H4 (cell line): ENCODE measurements at places on chromosomes 3 and 15. TPM values are rescaled to one million over a fixed set of nuclear protein-coding genes. Genes with fewer than 3 reads are reported as not detected.

DNA sequence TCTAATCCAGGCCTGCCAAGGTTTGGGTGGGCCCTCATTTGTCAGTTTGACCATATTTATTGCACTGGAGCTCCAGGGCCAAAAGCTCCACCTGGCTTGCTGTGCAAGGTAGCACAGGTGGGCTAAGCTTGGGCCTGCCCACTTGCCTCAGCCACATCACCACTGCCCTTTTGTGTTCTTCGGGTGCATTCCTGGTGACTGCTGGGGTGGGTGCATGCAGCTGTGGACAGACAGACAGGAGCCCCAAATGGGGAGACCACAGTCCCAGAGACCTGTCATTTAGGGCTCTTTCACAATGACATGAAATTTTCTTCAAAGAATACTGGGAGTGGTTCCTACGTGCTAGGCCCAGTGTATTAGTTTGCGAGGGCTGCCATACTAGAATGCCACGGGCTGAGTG, 2.7 kb downstream of the MESP2 start:
- DNase-seq = no peak

GRCh38 chr15:85839643-85840042, 44.9 kb upstream of the KLHL25 start:
- DNase-seq = no peak

- DNase-seq = peak; percentile 49
Observed at GRCh38 chr3:55521064-55521737, 34.1 kb upstream of the WNT5A start.

DNA sequence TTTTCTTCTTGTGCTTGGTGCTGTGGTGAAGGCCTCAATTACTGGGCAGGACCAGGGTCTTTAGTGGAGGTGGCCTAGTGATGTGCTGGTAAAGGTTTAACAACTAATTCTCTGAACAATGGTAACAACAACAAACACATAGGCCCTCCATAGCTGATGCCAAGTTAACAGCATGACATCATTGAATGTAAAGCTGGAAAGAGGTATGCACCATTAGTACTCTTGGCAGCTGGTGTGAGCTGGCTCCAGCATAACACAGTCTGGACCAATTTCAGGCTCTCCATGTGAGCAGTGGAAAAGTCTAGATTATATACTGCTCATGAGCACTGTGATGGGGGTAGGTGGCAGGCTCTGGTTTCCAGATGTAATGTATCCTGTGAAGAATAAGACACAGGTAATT, 61.8 kb downstream of the SLC7A14 start:
- no peak for DNase-seq

GRCh38 chr3:128374746-128375445, 91.8 kb downstream of the DNAJB8 start:
- no peak for DNase-seq

DNA sequence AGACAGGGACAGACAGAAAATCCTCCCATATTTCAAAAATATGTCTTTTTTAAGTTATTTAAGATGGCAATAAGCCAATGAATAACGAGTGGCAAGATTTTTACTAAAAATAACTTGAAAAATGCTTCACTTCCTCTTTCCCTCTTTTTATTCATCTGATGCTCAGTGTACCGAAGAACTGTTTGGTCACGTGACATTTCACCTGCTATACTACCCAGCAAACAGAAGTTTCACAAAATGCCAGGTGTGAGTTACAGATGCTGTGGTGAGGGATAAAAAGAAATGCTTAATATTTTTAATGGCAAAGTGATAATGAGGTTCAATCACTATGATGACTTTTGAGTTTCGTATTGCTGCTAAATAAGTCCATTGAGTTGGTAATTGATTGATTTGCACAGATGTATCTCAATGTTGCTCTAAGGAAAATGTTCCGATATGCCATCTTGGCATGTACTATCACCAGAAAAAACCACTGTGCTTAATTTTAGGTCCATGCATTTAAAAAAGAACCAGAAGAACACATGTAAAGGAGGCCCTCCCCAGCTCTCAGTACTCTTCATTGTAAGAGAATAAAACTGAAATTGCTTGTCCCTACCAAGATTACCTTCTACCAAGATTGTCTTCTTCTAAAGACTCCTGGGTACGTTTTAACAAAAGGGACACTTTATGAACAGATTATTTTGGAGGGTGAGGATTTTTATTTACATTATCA, 26.0 kb upstream of the SEC62 start:
- no peak for DNase-seq

DNA sequence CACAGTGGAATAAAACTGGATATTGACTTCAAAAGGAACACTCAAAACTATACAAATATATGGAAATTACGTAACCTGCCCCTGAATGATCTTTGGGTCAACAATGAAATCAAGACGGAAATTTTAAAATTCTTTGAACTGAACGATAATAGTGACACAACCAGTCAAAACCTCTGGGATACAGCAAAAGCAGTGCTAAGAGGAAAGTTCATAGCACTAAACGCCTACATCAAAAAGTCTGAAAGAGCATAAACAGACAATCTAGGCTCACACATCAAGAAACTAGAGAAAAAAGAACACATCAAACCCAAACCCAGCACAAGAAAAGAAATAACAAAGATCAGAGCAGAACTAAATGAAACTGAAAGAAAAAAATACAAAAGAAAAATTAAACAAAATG, 46.6 kb downstream of the DNAAF4 start:
- DNase-seq = no peak

DNA sequence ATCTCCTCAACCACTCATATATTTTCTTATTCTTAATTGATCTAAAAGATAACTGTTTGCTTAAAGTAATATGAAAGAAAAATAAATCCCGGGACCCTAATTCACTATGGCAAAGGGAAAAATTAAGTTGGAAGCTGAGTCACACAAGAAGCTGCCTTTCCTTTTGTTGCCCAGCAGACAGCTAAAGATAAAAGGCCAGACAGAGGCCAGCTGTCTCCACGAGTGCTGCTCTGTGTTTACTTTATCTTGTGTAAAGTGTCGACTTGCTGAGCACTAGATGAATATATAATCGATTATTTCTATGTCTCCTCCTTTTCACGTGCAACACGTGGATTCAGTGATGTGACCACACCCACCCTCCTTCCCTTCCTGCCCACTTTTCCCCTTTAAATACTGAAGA, 52.8 kb upstream of the NSMCE3 start:
- DNase-seq = no peak

GRCh38 chr3:108183181-108183580, 39.0 kb downstream of the IFT57 start:
- no peak for DNase-seq

- DNase-seq = no peak
Observed at GRCh38 chr3:58064923-58065638, 56.9 kb downstream of the FLNB start.

GRCh38 chr15:76467136-76467535, 130.6 kb downstream of the ISL2 start:
- no peak for DNase-seq

DNA sequence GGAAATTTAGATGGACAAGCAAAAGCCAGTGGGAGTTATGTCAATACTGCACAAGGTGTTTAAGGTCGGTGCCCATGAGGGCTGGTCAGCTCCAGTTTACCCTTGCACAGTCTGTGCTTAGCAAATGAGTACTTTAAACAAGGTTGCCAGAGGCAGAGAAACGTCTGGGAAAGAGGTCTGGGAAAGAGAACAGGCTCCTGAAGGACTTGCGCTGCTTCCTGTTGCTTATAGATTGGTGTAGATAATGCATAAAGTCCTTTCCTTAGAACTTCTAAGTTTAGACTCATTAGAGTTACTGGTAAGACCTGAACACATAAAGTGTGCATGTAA, 162.6 kb upstream of the P2RY1 start:
- DNase-seq = no peak

DNA sequence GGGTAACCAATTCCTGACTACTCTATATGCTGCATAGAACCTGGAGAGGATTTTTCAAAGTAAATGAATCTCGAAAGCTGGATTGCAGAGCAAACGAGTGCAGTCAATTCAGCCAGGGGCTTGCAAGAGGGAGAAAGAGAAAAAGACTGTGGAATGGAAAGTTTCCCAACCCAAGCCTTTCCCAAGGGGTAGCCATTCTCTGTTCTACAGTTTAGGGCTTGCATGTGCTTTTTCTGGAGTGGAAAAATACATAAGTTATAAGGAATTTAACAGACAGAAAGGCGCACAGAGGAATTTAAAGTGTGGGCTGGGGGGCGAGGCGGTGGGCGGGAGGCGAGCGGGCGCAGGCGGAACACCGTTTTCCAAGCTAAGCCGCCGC, 511 bp upstream of the RARB start:
- DNase-seq = no peak

GRCh38 chr3:36362973-36363372, 17.3 kb upstream of the STAC start:
- DNase-seq = peak; percentile 53

- DNase-seq = no peak
Observed at GRCh38 chr15:28861031-28861534, 12.6 kb upstream of the GOLGA6L7 start.

DNA sequence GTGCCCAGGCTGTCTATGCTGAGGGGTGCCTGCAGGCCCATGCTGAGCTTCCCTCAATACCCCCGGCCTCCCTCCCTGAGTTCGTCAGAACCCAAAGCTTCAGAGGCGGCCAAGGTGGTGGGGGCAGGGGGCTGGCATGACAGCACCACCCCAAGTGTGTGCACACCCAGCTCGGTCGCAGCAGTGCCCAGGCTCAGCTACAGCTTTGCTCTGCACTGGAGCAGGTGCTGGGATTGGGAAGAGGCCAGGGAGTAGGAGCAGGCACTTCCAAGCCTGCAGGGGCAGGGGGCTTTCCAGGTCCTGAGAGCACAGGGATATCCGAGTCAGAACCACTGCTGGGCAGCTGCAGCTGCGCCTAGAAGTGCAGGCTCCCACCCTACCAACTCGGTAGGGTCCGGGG, 283.9 kb downstream of the UBE2E2 start:
- DNase-seq = no peak

- DNase-seq = no peak
Observed at GRCh38 chr3:42844412-42844713, 31.3 kb downstream of the CYP8B1 start.

GRCh38 chr3:39631136-39631535, 163.7 kb downstream of the MOBP start:
- DNase-seq = no peak

- no peak for DNase-seq
Observed at GRCh38 chr15:88568589-88568988, 22.1 kb upstream of the DET1 start.

GRCh38 chr15:29094711-29095110, 174.9 kb downstream of the NSMCE3 start:
- no peak for DNase-seq

- no peak for DNase-seq
Observed at GRCh38 chr15:78055919-78056713, 21.4 kb downstream of the TBC1D2B start.

DNA sequence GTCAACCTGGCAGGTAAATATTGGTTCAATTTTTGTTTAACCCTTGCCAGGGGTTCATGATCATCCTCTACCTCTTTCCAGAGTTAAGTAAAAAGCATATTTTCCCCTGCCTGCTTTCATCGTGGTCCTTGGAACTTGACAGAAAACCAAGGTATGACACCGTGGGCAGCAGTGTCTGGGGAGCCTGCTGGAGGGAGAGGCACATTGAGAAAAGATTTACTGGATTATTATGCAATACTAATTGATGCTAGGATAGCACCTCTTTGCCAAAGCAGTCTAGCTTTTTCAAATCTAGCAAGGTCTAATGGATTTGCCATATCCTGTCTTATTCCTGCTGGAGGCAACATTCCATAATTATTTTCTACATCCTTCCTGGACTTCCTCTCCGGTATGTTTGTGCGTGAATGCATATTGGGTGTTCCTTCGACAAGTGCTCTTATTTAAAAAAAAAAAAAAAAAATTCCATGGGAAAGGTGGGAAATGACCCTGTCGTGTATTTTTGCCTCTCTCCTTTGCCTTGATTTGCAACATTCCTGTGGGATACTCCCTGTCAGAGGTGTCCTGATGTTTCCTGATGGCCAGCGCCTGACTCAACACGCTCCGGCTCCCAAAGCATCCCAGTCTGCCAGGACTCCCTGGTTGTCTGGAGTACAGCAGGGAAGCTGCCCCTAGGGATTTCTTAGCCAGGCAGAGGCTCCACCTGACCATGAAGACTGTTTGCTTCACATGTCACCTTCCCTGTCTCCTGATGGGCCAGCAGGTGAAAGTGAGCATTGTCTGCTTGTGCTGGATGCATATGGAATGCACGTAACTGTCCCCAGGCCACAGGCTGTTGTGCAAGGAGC, 6.3 kb downstream of the BHLHE40 start:
- peak; percentile 60 for DNase-seq

GRCh38 chr15:90816401-90817116, 51.8 kb upstream of the FURIN start:
- DNase-seq = no peak

- no peak for DNase-seq
Observed at GRCh38 chr3:81789691-81790090, 28.2 kb upstream of the GBE1 start.

DNA sequence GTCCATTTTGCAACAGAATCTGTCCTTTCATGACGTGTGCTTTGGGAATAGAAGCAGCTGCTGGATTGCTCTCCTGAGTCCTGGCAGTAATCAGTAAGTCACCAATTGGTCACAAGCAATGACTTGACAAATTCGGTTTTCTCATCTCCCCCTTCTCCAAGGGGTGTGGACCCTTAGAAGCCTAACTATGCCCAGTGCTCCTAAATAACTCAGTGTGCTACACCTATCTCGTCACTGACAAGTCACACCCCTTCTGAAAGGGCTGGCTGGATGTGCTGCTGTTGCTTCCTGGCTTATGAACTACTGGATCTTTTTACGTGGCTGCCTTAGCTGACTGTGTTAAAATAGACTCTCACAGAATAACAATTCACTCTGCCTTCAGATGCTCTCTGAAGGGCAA, 1351.5 kb downstream of the ZPLD1 start:
- DNase-seq = peak; percentile 48

CTDSPL2 gene
- total RNA-seq = 46.6 and 75.7 TPM in 2 replicates

PLIN1 gene
- 0.04 and 0.19 TPM in 2 replicates for total RNA-seq

SLC22A13 gene
- 0.10 TPM in 1 of 2 replicates, not detected in the other for total RNA-seq

MYO5A gene
- 15.2 and 21.4 TPM in 2 replicates for total RNA-seq

SEC11A gene
- 186 and 244 TPM in 2 replicates for total RNA-seq

SNX33 gene
- 5.1 and 5.8 TPM in 2 replicates for total RNA-seq

TRANK1 gene
- total RNA-seq = 9.7 and 11.4 TPM in 2 replicates

GOLGA8S gene
- not detected in 2 replicates for total RNA-seq

IQCF5 gene
- not detected in 2 replicates for total RNA-seq

CCR1 gene
- total RNA-seq = 0.08 and 0.35 TPM in 2 replicates

DPH6 gene
- 32.4 and 36.9 TPM in 2 replicates for total RNA-seq

TMEM40 gene
- total RNA-seq = 0.10 TPM in 1 of 2 replicates, not detected in the other
